ENCODE measurements at places on chromosomes 2 and 18. TPM values are rescaled to one million over a fixed set of nuclear protein-coding genes. Genes with fewer than 3 reads are reported as not detected.

TEKT4 gene
- total RNA-seq: not detected

ALPI gene
- total RNA-seq: not detected

DCDC2C gene
- not detected for total RNA-seq

KIF1A gene
- total RNA-seq: 8.9 TPM

SERPINE2 gene
- 44.6 TPM for total RNA-seq

GRCh38 chr2:21244161-21244560 lies 120.4 kb downstream of the TDRD15 start:
- DNase-seq: no peak

DNA sequence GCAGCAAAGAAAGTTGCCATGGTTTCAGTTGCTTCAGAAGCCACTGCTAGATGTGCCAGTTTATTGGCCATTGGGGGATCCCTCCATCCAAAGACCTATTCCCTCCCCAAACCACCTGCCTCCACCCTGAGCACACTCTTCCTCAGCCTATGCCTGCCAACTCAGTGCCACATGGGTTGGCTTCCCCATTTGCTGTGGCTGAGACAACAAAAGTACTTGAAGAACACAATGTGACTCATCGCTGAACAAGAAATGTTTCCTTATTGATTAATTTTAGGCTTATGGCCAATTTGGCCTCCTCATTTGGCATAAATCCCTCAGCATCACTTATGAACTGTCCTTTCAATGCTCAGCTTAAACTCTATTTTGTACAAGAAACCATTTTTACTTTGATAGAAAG lies 215.9 kb downstream of the TMEM247 start:
- no peak for DNase-seq

DNA sequence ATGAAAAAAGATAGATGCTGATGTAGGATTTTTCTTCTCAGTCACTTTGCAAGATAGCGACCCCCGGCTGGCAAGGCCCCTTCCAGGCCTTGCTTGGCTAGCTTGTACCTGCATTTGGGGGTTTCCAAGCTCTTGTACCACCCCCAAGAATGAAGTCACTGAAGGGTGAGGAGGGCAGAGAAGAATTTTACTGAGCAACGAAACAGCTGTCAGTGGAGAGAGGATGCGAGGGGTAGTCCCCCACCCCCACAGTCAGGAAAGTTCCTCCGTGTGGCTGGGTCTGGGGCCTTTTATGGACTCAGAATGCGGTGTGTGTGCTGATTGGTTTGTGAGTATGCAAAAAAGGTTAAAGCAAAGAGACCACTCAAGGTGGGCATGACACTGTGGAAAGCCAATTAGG lies 382.0 kb downstream of the GPD2 start:
- no peak for DNase-seq

Data from tongue (tissue), 3 donors.